GM23248 (cell line): ENCODE measurements at places on chromosomes 12 and 14.
A peak's percentile ranks its signal among the peaks of the same experiment; 100 is the strongest.

GRCh38 chr12:122610911-122611310, 83.9 kb downstream of the KNTC1 start:
- no peak for DNase-seq

DNA sequence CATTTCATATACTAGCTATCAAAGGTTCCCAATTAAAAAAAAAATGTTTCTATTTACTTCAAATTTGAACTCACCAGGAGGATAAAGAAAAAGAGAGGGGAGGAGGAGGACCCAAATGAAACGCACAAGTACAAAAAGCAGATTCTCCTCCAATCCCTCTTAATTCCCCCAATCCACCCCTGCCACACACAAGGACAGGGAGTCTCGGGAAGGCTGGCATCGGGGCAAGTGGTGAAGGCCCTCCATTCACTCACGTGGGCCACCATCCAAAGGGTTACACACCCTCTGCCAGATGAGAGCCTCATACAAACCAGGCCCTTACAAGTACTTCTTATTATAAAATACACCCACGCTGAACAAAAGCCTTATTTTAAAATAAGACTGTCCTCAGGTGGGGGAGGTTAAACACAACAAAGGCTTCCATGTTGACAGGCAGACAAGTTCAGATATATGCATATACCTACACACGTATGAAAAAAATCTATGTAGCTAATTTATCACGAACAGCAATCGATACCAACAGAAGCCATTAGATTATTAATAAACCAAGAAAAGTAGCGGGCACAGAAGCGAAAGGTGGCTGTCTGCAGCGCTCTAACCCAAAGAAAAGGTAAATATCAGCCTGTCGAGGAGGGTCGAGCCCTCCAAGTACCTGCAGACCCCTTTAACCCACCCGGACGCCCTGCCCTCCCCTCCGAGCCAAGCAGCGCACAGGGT, 1.5 kb downstream of the ATP2B1 start:
- DNase-seq: peak; percentile 73

DNA sequence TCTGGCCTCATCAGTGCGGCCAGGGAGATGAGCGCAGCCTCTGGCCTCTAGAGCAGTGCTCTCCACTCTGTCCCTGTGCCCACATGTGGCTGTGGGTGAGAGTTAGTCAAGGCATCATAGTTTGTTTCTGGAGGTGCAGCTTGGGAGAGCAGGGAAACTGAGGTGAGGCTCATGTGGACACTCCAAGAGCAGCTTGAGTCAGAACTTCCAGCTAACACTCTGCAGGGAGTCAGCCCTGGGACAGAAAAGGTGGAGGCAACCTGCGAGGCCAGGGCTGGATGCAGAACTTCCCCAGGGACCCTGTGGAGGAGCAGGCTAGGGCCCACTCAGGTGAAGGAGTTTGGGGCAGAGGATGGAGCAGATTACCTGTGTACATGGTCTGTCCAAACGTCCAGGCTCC, 10.8 kb downstream of the ISCA2 start:
- DNase-seq: no peak

DNA sequence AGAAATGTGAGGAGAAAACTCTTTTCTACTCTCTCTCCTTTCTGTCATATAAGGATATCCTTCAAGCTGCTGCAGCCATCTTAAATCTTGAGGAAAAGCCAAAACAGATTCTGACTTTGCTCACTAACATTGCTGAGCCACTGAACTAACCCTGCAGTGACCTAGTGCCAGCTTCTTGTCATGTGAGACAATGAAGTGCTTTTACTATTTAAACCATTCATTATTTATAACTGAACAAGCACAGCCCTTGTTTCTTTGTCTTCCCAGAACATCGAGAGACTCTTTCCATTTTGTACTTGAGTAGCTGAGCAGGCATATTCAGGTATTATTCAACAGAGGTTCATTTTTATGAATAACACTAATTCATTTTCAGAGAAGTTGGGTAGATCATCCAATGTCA, 455.0 kb upstream of the TMPO start:
- DNase-seq: no peak

GRCh38 chr14:96051642-96052540, 12.7 kb downstream of the C14orf132 start:
- no peak for DNase-seq

DNA sequence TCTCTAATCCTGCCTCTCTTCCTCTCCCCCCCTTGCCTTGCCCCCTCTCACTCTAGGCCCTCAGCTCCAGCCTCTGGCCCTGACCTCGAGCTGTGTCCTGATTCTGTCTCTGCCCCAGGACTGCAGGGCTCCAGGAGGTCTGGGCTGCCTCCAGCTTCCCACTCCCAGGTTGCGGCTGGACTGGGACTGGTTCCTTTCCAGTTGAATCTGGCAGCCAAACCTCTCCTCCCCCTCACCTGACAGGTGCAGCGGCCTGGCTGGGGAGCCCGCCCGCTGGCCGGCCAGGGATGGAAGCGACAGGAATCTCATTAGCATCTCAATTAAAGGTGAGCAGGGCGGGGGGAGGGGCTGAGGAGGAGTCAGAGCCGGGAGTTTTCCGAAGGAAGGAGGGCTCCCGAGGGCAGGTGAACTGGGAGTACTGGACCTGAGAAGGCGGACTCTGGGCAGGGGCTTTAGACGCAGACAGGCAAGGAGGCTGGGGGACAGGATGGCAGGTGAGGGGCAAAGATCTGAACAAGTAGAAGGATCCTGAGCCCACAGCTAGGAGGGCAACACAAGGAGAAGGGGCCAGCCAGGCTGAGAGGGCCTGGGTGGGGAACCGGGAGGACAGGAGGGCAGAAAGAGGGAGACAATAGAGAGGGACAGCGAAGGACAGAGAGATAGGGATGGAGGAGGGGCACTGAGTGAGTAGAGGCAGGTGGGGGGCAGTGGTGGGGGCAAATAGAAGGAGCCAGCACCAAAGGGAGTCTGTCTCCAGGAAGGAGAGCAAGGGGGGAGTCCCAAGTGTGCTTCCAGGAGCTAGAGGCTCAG, at the start of gene SCNN1A:
Gene SCNN1A (minus strand): TSS at position 295 of the 810 bp plus-strand sequence. CDS start 780 bp downstream, outside the sequence.
- DNase-seq: no peak

DNA sequence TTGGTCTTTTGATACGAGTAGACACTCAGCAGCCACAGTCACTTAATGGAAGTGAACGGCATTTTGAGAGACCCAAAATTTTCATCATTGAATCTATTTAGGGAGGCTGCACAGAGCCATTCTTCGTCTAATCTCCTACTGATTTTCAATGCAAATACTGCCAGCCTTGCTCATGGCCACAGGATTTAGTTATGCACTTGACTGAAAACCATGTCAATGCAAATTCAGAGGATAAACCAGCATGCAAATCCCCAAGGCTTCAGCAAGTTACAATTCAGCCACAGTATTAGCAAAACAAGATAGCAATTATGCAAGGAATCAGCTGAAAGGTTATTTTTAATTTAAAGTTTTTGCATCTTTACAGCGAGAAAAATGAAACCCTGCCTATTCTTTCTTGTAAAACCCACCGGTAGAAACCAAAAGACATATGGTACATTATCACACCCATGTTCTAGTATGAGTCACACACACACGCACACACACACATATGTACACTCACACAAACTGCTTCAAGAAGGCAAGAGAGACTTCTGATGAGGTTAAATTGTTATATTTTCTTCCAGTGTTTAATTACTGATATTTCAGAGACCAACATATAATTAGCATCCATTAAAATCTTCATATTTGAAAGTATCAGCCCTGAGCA, 985.3 kb upstream of the FLRT2 start:
- DNase-seq: no peak

GRCh38 chr14:74401504-74402241, 24.3 kb downstream of the SYNDIG1L start:
- DNase-seq: peak; percentile 18

GRCh38 chr14:61388173-61388975, 67.0 kb downstream of the PRKCH start:
- DNase-seq: peak; percentile 30

DNA sequence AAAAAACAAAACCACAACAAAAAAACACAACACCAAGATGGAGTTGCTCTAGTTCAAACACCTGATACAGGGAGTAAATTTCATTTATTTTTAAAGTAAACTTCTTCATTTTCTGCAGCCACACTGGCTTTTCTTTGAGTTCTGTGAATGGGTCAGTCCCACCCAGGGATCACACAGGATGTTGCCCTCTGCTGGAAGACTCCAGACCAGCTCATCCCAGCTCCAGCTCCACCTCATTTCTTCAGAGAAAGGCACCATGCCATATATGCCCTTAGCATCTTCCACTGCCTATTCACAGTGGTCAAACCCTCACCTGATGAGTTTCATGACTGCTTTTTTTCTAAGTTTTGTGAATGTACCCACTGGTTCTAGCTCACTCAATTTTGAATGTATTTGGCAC, 8.0 kb downstream of the GLIPR1 start:
- DNase-seq: peak; percentile 80

- DNase-seq: no peak
Observed at GRCh38 chr12:68036642-68037041, 47.4 kb downstream of the IFNG-AS1 start.

DNA sequence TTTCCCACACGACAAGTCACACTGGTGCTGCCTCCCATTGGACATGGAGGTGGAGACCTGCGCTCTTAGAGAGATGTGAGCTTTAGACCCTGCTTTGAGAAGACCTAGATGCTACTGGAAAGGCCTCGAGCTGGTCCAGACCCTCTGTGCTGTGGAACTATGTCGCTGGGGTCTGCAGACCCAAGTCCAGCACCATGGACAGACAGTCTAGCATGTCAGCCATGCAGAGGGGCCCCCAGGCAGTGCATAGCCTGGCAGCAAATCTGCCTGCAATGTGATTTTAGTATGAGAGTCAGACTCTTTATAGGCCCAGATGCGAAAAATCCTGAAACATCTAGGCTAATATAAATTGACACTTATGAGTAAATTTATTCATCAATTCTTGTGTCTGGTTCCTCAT, 141.5 kb downstream of the NTF3 start:
- no peak for DNase-seq

- DNase-seq: peak; percentile 72
Observed at GRCh38 chr12:24997970-24998582, 49.2 kb upstream of the BCAT1 start.

- no peak for DNase-seq
Observed at GRCh38 chr12:50149311-50149710, 17.9 kb downstream of the CERS5 start.

DNA sequence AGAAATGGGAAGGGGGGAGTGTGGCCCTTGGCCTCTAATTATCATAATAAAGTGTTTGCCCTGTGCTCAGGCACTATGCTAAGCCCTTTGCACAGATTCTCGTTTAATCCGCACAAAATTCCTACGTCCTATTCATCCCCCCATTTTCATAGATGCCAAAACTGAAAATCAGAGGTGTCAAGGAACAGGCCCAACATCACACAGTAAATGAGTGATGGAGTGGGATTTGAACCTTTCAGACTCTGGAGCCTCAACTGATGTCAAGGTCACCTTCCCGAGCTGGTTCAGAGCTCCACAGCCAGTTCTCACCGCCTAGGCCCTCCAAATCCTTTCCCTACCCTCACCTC, 80.7 kb downstream of the IRF2BPL start:
- no peak for DNase-seq

DNA sequence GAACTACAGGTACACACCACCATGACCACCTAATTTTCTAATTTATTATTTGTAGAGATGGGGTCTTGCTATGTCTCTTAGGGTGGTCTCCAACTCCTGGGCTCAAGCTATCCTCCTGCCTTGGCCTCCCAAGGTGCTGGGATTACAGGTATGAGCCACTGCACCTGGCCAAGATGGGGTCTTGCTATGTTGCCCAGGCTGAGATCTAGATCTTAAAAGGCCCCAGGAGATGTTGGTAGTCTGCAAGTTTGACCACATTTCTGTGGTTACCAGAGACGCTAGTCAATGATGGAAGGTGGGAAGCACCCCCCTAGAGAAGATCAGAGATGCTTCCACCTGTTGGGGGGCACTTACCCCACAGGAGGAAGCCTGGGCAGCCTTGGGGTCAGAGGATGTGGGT, 34.7 kb downstream of the FOXN4 start:
- DNase-seq: no peak

GRCh38 chr12:100138048-100138802, 4.4 kb downstream of the BLTP3B start:
- peak; percentile 52 for DNase-seq

GRCh38 chr14:66074537-66074936, 411.6 kb upstream of the CCDC196 start:
- no peak for DNase-seq

GRCh38 chr12:111437816-111438454, 32.2 kb downstream of the SH2B3 start:
- DNase-seq: peak; percentile 92

GRCh38 chr14:85536833-85537190, 6.9 kb downstream of the FLRT2 start:
- DNase-seq: peak; percentile 55

DNA sequence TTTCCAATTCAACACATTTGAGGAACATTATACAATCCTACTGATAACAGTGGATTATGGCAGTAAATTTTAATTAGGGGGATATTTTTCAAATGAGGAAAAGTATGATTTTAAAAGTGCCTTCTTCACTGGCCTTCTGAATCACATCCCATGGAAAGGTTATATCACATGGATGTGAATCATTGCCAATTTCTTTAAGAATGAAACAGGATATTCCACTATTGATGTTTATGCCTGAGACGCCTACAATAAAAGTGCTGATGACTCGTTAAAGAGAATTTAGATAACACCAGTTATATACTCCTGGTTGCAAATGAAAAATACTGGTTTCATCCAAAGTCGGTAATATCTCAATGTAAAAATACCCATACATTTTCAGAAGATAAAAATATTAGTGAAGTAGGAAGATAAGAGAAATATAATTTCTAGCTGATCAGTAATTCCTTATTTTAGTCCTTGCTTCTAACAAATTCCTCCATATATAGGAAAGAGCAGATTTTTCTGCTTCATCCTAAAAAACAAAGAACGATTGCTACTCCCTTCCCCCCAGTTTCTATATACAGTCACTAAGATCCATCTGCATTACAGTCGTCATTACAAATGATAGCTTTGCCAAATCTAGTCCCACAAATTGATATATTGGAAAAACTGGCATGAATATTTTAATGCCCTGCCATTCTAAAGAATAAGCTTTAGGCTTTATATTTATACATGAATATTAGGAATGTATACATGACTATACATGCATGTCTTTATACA, 139.5 kb upstream of the SOX5 start:
- no peak for DNase-seq

DNA sequence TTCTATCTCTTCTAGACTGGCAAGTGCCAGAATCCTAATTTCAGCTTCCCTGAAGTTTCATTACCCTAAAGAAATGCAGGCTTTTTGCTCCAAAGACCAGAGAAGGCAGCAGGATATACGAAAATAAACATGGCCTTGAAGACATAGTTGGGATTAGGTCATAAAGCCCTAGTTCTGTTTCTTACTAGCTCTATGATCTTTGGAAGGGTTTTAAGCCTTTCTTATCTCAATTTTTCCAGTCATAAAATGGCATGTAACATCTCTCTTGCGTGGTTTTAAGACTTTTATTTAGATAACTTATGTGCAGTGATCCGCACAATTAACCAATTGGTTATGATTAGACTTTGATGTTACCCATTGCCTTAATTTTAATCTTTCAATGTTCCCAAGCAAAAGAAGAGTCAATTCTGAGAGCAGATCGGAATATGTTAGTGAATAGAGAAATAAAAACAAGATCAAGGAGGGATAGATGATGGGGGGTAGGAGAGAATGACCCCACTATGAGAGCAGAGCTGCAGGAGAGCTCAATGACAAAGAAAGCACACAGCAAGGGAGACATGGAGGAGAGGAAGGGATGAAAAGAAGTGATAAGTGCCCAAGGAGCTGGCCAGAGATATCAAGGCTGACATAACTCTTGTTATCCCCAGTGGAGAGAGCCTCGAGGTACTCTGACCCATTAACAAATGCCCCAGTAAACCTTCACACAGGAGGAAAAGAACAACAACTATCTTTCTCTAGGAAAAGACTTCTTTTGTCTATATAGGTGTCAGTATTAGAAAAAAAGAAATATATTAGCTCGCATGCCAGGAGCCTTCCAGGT, 53.0 kb upstream of the ANP32D start:
- no peak for DNase-seq
